Smooth muscle cell of trachea (primary cell): ENCODE measurements at places on chromosomes 1 and 21. TPM values are rescaled to one million over a fixed set of nuclear protein-coding genes. Genes with fewer than 3 reads are reported as not detected.

The FAM151A gene
- total RNA-seq: not detected in 2 replicates

The CRP gene
- not detected in 2 replicates for total RNA-seq

The CLDN19 gene
- total RNA-seq: under 0.01 TPM in 1 of 2 replicates, not detected in the other

The ITLN1 gene
- total RNA-seq: not detected in 2 replicates
